BJ (cell line): ENCODE measurements at places on chromosomes 2 and 18. TPM values are rescaled to one million over a fixed set of nuclear protein-coding genes. Genes with fewer than 3 reads are reported as not detected.

GRCh38 chr2:100821255-100821910 is 1.4 kb downstream of the NPAS2 start:
- no peak for DNase-seq

DNA sequence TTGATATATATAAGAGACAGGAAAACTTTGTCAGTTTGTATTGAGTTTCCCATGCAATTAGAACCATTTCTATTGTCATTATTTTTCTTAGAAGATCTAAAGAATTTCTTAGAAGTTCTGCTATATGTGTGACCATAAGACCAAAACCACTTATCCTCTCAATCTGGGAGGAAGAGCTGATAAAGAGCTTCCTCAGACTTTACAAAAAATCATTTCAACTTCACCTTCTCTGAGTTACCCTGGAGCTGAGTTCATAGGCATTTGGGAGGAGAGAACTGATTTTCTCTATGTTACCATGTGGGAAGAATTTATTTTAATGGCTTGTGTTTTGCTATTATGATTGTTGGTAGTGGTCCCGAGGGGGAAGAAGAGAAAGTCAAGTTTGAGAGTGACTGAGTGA is 329.3 kb downstream of the GPD2 start:
- no peak for DNase-seq

- DNase-seq, result no peak
Observed at GRCh38 chr2:219739866-219740440, 112.5 kb downstream of the SLC4A3 start.

- no peak for DNase-seq
Observed at GRCh38 chr2:7771781-7772180, 854.6 kb downstream of the RNF144A start.

DNA sequence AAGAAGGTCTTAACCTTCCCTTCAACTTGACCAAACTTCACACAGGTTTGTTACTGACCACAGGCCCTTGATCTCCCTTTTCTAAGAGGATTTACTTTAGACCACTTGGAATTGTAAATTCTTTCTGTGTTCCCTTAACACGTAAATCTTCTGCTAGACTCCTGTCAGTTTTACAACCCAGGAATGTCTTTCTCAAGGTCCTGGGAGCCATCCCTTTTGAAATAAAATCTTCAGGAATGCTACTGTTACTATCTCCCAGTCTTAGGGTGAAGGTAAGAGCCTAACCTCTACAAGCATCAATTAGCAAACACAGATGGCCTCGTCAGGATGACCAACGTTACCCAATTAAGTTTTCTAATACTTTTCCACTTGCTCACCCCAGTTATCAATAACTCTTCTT is 182.7 kb downstream of the NRXN1 start:
- DNase-seq, result no peak

GRCh38 chr2:235843591-235844395 is 324.4 kb downstream of the GBX2 start:
- DNase-seq, result no peak

DNA sequence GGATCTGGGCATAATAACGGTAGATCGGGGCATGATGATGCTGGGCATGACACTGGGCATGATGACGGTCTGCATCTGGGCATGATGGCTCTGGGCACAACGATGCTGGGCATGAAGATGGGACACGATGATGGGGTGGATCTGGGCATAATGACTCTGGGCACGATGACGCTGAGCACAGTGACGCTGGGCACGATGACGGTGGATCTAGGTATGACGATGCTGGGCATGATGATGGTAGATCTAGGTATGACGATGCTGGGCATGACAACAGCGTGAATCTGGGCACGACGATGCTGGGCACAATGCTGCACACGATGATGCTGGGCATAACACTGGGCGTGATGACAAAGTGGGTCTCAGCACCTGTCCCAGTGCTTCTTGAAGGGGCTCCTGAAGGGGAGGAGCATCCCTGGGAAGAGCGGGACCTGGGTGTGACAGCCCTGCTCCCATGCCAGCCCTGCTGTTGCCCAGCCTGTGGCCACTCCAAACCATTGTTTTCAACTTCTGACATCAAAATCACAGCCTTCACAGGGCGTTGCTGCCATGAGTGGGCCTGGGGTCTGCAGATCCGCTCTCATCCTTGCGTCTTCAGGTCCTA is 30.4 kb upstream of the ALLC start:
- no peak for DNase-seq

DNA sequence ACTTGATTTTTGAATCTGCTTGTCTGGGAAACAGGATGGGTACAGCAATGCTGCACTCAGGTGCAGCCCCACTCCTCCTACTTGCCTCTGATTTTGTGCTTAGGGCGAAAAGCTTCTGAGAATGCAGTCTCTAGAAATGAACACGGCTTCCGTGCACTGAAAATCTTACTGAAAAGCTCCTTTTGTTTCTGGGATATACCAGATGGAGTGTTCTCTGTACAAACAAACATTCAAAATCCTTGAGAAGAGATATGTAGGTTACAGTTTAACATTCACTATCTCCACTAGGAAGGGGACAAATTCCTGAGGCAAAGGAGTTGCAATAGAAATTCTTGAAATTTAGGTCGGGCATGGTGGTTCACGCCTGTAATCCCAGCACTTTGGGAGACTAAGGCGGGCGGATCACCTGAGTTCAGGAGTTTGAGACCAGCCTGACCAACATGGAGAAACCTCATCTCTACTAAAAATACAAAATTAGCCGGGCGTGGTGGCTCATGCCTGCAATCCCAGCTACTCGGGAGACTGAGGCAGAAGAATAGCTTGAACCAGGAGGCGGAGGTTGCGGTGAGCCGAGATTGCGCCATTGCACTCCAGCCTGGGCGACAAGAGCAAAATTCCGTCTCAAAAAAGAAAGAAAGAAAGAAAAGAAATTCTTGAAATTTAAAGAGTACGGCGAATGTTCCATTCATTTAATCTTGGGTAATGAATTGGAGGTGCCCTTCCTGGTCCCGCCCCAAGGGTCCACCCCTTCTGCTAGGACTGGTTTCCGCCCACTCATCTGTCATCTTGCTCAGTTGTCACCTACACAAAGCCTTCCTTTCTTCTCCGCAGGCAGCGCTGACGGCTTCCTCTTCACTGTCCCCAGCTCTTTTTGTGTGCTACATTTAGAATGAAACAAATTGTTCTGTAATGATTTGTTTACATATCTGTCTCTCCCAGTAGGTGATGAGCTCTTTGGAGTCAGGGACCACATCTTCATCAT is 92.4 kb downstream of the SOCS6 start:
- no peak for DNase-seq

DNA sequence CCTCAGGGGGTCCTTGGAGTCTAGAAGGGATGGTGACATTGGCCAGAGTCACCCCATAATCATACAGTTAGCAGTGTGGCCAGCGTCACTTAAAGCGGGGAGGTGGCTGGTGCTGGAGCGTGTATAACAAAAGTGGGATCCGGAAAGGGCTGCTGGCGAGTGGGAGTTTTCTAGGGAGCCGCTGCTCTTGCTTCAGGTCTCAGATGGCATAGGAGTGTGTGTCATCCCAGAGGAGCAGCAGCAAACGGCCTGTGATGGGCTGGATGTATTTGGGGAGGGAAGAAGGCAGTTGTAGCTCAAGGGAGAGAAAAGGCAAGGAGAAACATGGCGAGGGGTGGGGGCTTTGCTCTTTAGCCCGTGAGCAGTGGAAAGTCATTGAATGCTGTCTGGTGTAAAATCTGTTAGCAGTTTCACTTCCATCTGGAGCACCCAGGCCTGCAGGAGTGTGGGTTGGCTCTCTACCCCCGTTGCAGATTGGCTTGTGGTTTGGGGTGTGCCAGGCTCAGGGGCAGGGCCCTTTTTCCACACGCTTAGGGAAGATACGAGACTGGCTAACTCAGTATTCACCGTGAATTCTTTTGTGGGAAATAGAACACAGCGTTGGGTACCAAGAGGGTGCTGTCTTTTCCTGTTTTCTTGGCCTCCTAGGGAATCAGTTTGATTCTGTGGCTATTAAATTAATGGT is 120.5 kb downstream of the AGAP1 start:
- DNase-seq, result no peak

- no peak for DNase-seq
Observed at GRCh38 chr2:208074610-208075356, 49.5 kb upstream of the PLEKHM3 start.

GRCh38 chr2:24046930-24047702 is at the start of gene WDCP:
WDCP (minus strand) TSS chr2:24047391; CDS start chr2:24039494, 7,897 bp downstream.
- DNase-seq, result peak; percentile 97

The NEMP2 gene
- 2.1 and 5.8 TPM in 2 replicates for polyA plus RNA-seq

The ST8SIA3 gene
- not detected in 2 replicates for polyA plus RNA-seq

The CBLN2 gene
- not detected in 2 replicates for polyA plus RNA-seq
